ENCODE measurements at places on chromosomes 7 and 10.

GRCh38 chr10:49080071-49080470 is 35.3 kb downstream of the VSTM4 start:
- no peak for DNase-seq

- DNase-seq, result no peak
Observed at GRCh38 chr10:509361-510102, 179.9 kb downstream of the DIP2C start.

DNA sequence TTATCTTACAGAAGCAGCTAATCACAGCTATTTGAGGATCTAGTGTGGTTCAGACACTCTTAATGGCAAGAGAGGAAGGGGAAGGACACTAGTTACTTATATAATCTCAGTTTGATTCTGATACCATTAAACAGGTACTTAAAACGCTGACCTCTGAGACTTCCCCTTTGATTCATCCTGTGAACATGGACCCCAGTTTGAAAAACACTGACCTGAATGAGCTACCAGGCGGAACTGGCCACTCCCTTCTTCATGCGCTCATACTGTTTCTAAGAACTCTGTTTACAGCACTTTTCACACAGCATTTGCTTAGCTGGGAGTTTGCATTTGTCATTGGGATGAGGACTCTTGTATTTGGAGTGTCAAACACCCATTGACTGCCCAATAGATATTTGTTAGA is 45.7 kb downstream of the BEND7 start:
- DNase-seq, result no peak

GRCh38 chr10:114044247-114045135 is 825 bp downstream of the ADRB1 start:
- peak; percentile 44 for DNase-seq

GRCh38 chr7:97145068-97145467 is 27.6 kb downstream of the SDHAF3 start:
- no peak for DNase-seq

DNA sequence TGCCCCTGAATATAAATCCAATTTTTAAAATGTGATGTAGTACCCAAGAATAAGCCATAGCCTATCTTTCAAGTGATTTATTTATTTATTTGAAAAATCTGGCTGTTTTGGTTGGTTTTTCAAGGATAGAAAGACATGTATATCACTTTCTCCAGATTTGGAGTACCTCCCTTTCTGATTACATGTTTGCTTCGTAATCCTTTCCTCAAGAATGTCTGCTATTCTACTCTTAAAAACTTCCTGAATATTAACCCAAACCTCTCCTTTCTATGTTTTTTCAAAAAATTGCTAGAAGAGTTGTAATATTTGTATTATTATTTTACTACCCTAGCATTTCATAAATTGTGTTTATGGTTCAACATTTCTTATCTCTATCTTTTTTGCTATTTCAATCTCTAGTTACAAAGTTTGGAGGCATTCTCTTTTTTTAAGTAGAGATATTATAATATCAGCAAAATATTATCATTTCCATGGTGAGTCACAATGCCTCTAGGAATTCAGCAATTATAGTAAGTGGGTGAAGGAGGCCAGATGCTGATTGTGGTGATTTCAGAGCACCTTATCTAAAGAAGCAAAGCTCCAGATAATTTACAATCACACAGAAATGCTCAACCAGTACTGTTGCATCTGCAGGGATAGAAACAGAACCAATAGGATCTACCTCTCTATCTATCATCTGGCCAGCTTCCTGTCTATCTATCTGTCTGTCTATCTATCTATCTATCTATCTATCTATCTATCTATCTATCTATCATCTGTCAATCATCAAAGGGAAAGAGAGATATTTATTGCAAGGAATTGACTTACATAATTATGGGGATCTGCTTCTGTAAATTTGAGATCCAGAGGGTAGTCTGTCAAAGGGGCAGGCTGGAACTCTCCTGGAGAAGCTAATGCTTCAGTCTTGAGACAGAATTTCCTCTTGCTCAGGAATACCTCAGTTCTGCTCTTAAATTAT is 412.5 kb upstream of the SEMA3C start:
- DNase-seq, result no peak

DNA sequence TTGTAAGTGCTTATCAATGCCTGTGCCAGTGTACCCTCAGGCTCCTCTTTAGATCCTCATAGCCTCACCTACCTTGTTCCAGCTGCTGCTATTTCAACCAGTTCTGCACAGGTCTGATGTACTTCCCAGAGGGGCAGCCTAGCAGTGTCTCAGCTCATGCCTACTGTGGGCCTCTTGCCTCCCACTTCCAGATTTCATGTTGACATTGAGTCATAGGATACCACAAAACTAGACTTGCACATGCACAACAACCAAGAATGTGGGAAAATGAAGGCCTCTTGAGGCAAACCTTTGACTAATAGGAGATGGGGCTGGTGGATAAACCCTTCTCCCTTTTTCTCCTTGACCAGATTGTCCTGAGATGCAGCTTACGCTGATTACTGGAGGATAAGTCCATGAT is 31.0 kb downstream of the PON3 start:
- DNase-seq, result no peak

DNA sequence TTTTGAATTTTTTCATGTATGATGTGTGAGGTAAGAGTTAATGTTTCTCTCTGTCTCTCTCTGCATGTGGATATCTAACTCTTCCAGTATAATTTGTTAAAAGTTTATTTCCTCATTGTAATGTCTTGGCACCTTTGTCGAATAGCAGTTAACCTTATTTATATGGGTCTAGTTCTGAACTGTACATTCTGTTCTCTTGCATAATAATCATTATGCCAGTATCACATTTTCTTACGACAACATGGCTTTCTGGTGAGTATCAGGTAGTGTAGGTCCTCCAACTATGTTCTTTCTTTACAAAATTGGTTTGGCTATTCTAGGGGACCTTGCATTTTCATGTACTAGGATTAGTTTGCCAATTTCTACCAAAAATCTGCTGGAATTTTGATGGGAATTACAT is 337.0 kb upstream of the FZD8 start:
- DNase-seq, result no peak

GRCh38 chr10:118590334-118590733 is 5.1 kb downstream of the PRLHR start:
- DNase-seq, result no peak

DNA sequence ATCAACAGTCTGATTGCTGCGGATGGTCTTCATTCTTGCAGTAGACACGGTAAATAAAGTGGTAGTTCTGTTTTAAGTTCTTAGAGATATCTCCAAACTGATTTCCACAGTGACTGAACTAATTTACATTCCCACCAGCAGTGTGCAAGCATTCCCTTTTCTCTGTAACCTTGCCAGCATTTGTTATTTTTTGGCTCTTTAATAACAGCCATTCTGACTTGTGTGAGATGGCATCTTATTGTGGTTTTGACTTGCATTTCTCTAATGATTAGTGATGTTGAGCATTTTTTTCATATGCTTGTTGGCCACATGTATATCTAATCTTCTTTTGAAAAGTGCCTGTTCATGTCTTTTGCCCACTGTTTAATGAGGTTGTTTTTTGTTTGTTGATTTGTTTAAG is 30.2 kb upstream of the CXCL12 start:
- no peak for DNase-seq

DNA sequence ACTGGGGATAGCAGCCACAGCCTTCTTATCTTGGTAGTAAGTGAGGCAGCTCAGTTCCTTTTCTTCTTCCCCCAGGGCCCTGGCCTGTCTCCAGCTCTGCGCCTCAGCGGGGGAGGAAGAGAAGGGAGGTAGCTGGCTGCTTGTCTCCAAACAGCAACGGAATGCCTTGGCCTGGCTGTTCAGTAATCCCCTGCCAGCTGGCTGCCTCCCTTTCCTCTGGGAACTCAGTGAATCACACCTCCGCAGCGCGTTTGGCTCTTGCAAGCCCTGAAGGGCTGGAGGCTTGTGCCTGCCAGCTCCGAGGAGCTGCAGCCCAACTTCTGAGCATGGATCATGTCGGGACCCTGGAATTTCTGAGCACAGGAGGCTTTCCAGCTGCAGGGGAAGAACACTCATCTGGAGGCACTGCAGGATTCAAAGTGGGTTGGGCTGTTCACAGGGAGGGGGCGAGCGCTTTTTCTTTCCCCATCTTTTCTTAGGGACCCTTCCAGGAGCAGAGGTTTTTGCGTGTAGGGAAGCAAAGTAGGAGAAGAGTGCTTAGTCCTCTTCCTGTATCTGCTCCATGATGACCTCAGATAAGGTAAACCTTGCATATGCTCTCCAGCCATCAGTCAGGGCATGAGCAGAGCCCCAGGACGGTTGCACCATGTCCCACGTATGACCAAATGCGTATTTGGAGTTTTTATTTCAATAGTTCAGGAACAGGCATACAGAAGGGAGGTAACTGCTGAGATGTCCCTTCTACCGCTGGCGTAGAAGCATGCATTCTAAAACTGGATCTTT is 253.2 kb upstream of the INHBA start:
- peak; percentile 54 for DNase-seq

DNA sequence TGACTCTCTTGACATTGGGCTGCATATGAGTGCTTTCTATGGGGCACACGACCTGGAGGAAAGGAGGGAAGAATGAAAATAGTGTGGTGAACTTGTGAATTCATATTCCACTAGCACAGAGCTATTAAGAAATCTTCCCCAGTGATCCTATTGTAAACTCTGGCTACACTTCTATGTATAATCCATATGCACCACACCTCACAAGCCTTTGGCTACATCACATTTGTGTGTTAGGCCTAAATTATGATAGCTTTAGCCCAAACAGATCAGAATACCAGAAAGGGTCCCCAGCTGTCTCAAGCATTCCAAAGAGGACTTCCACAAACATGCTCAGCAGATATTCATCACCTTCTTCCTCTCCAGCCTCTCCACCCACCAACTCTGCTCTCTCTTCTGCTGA is 9.7 kb upstream of the IFIT1B start:
- no peak for DNase-seq

DNA sequence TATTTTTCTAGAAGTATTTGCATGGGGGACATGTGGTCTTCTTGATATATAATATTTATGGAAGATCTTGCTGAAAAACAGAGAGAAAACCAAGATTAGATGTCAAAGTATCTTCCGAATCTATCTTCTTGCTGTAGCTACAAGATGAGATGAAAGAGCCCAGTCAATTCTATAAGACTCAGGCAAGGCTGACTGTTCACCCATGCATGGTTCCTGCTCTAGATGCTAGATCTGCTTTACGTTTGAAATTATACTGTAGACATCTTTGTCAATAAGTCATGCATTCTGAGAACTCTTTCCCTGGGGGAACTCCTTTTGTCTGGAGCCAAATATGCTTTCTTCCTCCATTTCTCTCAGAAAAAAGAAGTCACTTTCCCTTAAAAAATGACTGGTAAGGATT is 1292.0 kb downstream of the XPNPEP1 start:
- no peak for DNase-seq

DNA sequence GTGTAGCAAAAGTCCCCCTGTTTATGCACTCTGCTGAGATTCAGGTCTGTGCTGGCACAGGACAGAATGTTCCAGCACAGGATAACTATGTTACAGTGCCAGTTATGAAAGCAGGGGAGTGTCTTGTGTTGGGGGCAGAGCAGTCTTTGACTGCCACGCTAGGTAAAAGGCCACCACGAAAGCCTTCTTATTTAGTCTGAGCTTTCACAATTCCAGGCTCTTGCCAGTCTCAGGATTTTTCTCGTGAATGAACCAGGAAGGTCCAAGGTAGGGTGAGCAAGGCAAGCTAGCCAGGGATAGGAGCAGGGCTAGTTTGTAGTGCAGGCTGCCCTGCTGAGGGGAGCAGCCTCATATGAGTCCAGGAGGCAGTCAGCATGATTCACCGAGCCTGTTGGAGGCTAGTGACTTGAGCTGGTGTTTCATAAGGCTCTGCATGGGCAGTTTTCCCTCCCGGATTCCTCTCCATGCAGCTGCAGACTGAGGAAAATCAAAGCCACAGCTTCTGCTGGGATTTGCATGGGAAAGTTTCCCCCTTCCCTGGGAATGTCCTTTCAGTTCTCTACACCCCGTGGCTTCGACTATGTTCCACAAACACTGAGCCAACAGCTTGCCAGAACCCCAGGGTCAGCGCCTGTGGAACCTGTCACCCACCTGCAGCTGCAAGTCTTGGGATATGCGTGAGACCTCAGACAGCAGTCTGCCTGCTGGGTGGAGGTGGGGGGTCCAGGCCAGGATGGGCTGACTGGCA is 112.3 kb downstream of the JCAD start:
- no peak for DNase-seq

DNA sequence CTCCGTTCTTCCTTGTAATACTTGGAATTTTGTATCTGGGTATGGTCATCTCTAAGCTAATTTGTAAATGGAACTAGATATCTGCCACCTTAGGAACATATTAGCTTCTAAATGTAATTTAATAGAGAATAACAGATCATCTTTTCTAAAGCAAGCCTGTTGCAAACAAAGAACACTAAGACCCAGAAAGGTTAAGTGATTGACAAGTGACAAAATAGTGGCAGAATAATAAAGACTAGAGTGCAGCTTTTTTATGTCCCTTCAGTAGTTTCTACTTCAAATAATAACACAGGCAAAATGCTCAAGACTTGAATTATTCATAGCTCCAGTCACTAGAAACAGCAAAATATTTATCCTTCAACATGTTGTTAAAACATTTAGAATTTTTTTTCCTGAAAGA is 91.7 kb downstream of the MET start:
- DNase-seq, result no peak

DNA sequence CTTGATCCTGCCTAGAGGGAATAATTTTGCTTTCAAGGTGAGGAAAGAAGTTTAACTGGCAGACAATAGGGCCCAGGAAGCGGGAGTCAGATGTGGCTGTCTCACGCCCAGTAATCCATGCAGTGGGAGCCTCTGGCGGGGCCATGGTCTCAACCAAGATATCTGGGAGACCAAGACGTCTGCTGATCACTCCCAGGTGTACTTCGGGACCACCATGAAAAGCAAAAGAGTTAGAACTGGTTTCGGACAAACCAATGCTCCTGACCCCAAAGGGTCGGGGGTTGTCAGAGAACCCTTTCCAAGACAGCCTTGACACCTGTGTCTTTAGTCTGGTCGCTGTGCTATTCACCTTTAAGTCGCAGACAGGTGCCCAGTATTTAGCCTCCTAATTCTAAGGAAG is 256.9 kb upstream of the MBL2 start:
- DNase-seq, result no peak

GRCh38 chr7:71129126-71129525 is 2.8 kb upstream of the GALNT17 start:
- no peak for DNase-seq

DNA sequence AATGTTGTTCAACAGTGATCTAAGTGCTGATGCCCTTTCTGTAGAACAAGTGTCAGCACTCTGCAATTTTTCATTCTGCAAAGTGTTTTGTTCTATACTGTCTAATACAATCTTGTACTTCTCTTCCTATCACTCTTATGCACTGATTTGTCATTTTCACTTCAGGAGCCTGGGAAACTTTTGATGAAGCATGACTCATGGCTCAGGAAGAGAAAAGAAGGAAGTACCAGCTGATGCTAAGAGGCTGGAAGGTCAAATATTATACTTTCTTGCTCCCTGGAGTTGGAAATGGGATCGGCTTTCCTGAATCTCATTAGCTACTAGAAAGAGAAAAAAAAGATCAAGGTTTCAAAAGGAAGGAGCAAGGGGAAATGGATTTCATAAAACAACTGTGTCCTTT is 45.8 kb downstream of the DGKI start:
- no peak for DNase-seq

Measured in frontal cortex (tissue), 4 donors.